Stomach (tissue), 19 donors: ENCODE measurements at places on chromosomes 6 and 20. TPM values are rescaled to one million over a fixed set of nuclear protein-coding genes. Genes with fewer than 3 reads are reported as not detected.

Gene HECA
- polyA plus RNA-seq = 8.3 TPM

Gene ID1
- polyA plus RNA-seq = 585 TPM

Gene TFAP2D
- polyA plus RNA-seq = not detected

Gene DAAM2
- 18.5 TPM for polyA plus RNA-seq

Gene SLC12A5
- 0.93 TPM for polyA plus RNA-seq
